ENCODE measurements at places on chromosomes 1 and 21.

GRCh38 chr1:118304722-118305359, 119.8 kb upstream of the SPAG17 start:
- DNase-seq: no peak

DNA sequence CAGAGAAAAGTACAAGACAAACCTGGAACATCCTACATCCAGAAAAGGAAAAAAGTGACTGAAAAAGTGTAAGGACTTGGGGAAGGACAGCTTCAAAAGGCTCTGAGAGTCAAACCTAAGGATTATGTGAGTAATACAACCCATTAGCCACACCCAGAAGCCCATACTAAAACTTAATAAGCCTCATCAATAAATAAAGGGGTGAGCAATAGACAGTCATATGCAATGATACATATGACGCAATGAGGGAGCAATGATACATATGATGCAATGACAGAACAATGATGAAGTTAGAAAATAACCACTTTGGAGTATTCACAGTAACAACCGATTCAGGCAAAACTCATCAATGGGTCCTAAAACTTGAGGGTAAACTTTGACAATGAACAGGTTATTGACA, 50.1 kb downstream of the BRWD1 start:
- DNase-seq: peak; percentile 31

GRCh38 chr21:37276377-37276776, 9.2 kb upstream of the VPS26C start:
- peak; percentile 51 for DNase-seq

DNA sequence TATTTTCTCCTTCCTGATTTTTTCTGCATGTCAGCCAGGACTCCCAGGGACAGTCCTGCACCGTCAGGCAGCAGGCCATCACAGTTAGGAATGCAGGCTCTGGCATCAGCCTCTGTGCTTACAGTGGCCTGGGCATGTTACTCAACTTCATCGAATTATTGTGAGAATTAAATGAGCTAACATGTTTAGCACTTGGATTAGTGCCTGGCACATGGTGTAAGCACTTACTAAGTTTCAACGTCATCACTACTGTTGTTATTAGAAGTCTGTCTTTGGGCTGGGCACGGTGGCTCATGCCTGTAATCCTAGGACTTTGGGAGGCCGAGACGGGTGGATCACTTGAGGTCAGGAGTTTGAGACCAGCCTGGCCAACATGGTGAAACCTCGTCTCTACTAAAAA, 45.1 kb downstream of the SCCPDH start:
- DNase-seq: no peak

DNA sequence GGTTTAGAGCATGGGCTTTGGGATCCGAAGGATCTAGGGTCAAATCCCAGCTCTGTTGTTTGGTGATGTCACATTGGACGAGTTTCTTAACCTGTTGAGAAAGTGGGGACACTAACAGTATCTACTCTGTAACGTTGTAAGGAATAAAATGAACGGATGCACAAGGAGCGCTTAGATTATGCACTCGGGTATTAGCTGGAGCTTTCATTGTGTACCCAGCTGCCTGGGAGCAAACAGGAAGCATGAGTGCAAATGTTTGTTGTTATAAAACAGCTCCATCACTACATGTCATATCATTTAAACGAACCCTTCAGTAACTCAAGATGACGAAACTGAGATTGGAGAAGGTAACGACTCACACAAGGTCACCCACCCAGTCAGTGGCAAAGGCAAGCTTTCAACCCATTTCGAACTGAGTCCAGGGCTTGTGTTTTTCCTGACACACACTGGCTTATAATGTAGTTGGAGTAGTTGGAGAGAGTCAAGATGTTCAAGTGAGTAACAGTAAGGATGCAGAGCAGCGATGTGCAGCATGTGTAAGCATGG, 16.2 kb upstream of the SLC6A17 start:
- DNase-seq: no peak

- DNase-seq: no peak
Measured at GRCh38 chr1:22450351-22451021, 1.2 kb upstream of the ZBTB40 start.

- DNase-seq: no peak
Measured at GRCh38 chr1:92481971-92482664, 4.6 kb downstream of the GFI1 start.

GRCh38 chr1:237226177-237226944, 184.4 kb downstream of the RYR2 start:
- DNase-seq: no peak

GRCh38 chr1:29081201-29081600, 42.5 kb downstream of the TMEM200B start:
- no peak for DNase-seq

GRCh38 chr1:229657993-229658755, 32.1 kb downstream of the URB2 start:
- no peak for DNase-seq

DNA sequence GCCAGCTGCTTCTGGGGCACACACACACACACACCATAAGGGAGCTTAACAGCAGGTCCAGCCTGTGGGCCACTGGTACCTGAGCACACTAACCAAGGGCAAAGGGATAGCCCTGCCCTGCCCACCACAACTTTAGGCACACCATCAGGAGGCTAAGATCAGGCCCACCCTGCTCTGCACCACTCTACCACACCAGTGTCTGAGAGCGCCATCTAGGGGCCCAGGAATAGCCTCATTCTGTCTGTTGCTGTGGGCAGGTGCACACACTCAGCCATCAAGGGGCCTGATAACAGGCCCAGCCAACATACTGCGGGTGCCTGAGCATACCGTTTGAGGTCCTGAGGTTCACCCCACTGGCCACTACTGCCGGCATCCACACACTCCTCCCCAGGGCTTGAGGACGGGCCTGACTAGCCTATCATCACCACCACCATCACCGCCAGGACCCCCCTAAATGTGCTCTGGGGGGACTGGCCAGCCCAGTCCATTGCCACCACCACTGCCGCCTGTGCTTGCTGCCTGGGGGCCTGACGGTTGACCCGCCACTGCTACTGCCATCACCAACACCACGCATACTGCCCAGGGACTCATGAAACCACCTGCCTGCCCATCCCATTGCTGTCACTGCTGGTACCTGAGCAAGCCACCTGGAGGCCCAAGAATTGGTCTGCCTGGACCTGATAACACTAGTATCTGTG, 31.3 kb downstream of the NSL1 start:
- DNase-seq: peak; percentile 59

DNA sequence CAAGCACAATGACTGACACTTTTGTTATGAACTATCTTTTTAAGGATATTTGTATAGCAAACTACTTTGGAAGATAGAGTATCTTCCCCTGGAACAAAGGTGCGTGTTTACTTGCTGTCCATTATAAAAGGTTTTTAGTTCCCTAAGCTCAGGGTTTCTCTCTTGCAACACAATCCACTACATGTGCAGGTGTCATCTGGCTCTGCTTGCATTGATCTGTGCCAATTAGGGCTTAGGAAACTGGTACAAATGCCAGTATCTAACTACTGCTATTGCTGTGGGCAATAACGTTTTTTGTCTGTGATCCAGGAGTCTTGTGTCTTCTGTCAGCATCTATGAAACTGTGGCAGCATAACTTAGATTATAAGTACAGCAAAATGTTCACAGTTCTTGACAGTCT, 68.3 kb upstream of the ABCD3 start:
- DNase-seq: no peak

DNA sequence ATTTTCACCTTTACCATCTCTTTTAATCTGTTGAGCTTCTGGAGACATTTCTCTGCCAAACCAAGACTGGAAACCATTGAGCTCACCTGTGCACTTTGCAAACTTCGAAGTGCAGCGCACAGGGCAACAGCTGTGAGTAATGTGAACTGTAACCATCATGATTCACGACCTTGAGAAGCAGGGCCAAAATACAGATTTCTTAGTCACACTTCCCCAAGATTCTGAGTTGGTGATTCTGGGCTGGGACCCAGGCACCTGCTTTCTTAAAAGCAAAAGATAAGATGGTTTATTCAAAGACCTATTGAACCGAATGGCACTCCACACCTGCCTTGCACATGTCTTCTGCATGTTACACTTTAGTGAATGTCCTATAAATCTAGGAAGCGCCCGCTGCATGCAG, 10.2 kb downstream of the AGTRAP start:
- no peak for DNase-seq

GRCh38 chr1:94865360-94865759, 45.2 kb downstream of the SLC44A3 start:
- DNase-seq: no peak

DNA sequence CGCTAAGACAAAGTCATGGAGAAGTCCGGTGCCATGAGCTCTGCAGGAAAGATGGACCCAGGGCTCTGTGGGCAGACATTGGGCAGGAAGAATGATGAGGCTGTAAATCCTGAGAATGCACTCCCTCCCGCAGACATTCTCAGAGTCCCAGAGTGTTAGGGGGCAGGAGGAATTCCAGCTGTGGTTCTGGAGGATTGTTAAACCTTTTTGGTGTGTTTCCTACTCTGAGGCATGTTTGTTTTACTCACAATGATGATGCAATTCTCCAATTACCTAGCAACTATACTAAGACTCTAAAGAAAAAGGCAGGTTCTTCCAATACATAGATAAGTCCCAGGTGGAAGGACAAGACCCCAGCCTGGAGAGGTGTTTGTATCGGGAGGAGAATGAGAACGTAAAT, 2.8 kb upstream of the CAPN9 start:
- no peak for DNase-seq

DNA sequence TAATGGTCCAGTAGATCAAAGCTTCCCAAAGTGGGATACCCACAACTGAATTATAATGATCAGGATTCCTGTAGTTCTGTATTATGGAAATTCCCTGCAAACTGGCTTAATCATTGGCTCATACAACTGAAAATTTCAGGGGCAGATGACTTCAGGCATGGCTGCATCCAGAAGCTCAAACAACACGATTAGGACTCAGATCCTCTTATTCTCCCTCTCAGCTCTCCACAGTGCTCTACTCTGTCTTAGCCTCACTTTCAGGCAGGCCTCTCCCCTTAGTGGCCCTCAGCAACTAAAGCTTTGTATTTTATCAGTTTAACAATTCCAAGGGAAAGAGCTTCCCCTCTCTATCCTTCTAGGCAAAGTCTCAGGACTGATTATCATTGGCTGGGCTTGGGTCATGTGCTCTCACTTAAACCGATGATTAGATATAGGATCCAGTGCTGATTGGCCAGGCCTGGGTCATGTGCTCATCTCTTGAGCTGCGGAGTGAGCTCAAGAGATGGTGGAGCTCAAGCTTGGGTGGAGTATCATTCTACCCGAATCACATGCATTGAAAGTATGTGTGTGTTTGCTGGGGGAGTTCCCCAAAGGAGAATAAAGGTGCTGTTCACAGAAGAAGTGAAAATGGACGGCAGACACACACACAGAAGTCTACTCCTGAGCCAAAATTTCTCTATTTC, 57.9 kb upstream of the RUNX3 start:
- no peak for DNase-seq

DNA sequence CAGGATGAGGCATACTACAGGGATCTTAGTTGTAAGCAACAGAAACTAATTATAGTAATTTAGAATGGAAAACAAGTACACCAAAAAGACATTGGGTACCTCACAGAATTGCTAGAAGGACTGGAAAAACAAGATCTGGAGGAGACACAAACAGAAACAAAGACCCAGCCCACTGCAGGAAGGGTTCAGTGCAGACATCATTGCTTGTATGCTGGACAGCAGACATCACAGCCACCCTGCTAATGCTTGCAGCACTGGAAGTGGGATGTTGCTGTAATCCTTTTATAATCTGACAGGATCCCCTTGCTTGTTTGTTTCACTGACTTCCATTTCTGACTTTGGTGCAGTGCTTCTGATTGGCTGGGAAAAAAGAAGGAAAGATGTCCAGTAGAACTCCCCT, 111.4 kb upstream of the ZNF678 start:
- no peak for DNase-seq

- peak; percentile 26 for DNase-seq
Measured at GRCh38 chr1:3727042-3727824, 25.0 kb upstream of the CCDC27 start.

Data from inflammatory macrophage treated with lipopolysaccharide for 4 hours (primary cell).